ENCODE measurements at places on chromosomes 7 and 10.

GRCh38 chr7:34311591-34311990 lies 346.4 kb upstream of the NPSR1 start:
- DNase-seq = no peak

- no peak for DNase-seq
Observed at GRCh38 chr7:81944058-81944457, 174.2 kb upstream of the HGF start.

GRCh38 chr7:155213955-155214740 lies 83.5 kb upstream of the INSIG1 start:
- DNase-seq = no peak

DNA sequence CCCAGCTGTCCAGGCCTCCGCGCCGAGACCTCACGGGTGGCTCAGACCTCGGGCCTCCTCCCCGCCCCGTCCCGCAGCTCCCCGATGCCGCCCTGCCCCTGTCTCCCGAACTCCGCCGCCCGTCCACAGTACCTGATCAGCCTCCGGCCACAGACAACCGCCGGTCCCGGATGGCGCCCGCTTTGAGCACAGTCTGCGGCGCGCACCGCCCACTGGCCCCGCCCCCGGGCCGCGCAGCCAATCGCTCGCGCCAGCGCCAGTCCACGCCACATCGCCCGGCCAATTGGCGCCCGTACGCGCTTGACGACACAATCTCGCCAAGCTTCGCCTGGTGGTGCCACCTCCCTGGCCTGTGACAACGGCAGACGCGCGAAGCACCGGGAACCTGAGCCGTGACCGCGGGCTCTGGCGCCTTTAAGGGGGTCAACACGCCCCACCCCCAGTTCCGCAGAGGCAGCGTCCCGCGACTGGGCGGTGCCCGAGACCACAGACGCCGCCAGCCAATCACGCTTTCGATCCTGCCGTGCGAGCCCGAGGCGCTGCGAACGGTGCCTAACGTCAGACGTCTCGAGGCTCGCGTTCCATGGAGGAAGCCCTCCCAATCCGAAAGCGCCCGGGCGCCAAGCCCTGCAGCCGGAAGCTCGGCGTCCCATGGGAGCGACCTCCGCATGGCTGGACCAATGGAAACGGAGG lies at the start of gene IDI1:
Gene IDI1 (minus strand): TSS at position 388 of the 693 bp plus-strand sequence. CDS start 116 bp downstream, at position 272.
- DNase-seq = peak; percentile 95

GRCh38 chr10:127971963-127972615 lies 65.2 kb downstream of the PTPRE start:
- DNase-seq = no peak

GRCh38 chr10:33709008-33709753 lies 374.7 kb upstream of the NRP1 start:
- DNase-seq = no peak

- no peak for DNase-seq
Observed at GRCh38 chr7:35909870-35910357, 109.1 kb downstream of the SEPTIN7 start.

DNA sequence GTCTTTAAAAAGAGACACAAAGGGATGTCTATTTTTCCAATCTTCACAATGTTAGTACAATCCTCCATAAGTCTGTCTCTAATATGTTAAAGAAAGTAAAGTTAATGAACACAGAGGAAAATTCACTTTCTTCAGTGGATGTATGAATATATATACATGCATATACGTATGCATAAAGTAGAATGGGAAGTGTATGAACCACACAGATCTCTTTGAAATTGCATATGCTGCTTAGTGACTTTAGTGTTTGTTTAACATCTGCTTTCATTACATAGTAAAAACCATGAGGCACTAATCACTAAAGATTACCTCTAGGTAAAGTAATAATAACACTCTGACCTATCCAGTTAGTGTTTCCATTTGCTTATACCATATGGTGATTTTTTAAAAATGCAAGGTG lies 451.2 kb downstream of the SEMA3D start:
- DNase-seq = no peak

DNA sequence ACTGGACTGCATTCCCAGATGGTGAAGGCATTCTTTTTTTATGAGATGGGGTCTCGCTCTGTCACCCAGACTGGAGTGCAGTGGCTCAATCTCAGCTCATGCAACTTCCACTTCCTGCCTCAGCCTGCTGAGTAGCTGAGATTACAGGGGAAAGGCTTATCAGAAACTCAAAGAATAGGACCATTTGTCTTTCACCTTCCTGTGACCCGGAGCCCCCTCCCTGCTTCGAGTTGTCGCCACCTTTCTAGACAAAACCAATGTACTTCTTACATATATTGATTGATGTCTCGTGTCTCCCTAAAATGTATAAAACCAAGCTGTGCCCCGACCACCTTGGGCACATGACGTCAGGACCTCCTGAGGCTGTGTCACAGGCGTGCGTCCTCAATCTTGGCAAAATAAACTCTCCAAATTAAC lies 1.8 kb upstream of the METTL27 start:
- DNase-seq = no peak

DNA sequence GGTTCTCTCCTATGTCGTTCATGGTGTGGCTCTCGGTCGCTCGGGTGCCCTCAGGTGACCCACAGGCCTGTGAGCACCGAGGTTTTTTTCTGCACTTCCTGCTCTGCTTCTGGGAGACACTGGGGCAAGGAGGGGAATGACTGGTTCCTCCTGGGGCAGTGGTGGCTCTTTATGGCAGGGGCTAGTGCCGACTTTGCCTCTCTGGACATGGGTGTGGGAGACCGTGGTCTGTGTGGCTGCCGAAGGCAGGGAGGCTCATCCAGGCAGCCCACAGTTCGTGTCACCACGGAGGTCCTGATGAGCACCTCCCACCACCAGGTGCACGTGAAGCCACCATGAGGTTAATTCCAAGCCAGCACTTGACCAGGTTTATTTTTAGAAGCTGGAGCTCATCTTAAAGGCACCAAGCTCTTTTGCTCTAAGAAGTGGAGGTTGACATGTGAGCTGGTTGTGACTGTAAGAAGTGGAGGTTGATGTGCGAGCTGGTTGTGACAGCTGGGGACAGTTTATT lies 24.7 kb upstream of the DPYSL4 start:
- no peak for DNase-seq

GRCh38 chr10:101453791-101454718 lies 100.1 kb downstream of the BTRC start:
- DNase-seq = no peak

GRCh38 chr10:110641256-110641655 lies 2.9 kb upstream of the RBM20 start:
- DNase-seq = no peak

- no peak for DNase-seq
Observed at GRCh38 chr7:122212754-122213153, 68.7 kb upstream of the AASS start.

DNA sequence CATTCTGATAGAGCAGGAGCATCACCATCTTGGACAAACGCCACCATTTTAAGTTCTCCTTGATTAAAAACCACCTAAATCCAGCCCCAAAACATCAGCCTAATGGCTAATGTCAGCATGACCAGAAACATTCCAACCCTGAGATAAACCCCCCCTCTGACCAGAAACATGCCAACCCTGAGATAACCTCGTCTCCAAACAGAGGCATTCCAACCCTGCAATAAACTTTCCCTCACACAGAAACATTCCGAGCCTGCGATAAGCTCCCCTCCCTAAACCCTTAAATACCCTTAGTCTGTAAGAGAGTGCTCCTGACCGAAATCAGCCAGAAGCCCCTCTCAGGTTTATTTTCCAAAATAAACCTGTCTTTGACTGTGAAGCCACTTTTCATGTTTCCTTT lies 76.5 kb downstream of the ADARB2 start:
- DNase-seq = no peak

DNA sequence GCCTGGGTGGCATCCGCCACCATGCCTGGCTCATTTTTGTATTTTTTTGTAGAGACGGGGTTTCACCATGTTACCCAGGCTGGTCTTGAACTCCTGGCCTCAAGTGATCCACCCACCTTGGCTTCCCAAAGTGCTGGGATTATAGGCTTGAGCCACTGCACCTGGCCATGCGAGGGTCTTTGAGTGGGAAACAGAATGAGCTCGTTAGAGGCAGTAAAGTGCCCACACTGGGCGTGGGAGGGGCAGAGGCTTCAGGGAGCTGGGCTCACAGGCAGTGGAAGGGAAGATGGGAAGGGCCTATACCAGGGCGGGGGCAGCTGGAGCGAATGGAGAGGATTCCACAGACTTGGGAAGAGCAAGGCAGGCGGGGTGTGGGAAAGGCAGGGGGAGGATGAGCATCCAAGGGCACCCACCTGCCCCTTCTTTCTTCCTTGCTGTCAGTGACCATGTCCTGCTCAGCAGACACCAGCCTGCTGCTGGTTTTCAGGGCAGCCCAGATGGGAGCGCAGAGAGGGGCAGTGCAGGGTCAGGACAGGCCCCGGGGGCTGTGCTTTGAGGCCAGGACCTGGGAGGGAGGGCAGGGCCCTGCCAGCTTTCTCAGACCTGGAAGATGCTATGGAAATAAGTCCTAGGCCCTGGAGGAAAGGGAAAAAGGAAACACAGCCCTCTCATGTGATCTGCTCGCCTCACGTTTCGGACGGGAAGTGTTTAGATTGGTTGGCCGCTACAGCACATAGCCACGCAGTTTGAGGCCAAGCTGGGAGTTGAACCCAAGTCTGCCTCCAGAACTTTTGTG lies 4.2 kb downstream of the FZD9 start:
- DNase-seq = no peak

DNA sequence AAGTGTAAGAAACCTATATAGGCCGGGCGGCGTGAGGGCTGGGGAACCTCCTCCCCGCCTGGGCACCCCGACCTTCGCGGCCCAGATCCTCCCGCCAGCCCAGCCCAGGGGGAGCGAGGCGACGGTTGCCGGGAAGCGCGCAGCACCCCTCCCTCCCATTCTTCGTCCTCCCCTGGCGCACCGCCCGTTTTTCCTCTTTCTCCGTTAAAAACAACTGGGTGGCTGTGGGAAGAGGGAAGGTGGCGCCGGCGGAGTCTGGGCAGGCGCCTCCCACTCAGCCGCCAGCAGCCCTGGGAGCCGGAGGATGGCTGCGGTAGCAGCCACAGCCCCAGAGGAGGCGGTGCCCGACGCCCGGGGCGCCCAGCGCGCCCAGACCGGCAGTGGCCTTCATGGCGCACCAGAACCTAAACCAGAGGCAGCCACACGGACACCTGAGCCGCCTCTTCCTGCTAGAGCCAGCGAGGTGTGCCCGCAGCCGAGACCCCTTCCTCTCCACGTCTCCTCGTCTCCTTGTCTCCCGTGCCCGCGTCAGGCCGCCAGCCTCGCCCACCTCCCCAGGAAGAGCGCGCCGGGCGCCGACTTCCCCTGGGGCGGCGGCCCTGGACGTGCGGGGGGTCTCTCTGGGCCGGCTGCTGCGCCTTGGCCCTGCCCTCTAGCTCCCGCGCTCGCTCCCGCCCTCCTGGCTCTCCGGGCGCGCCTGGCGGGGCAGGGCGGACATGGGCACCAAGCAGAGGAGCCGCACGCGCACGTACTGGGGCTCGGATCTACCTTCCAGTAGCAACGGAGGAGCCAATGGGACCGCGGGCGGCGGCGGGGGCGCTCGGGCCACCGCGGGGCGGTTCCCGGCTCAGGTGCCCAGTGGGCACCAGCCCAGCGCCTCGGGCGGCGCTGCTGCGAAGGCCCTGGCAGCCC lies 32.8 kb upstream of the SFTPD start:
- DNase-seq = no peak

GRCh38 chr7:65978891-65979582 lies 3.0 kb downstream of the GUSB start:
- no peak for DNase-seq

DNA sequence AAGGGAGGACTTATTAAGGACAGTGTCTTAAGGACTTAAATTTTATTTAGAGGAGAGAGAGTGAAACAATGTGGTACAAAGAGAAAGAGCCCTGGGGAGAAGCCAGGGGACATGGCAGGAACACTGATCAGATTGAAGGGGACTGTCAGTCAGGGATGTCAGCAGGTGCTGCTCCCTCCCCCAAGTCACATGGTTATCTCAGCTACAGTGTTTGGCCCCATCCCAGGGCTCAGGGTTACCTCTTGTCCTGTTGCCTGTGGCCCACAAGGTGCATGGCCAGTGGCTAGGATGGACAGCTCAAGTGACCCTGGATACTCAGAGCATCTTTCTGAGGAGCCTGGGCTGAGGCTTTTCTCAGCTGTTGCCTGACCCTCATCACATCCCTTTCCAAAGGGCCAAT lies 325.9 kb upstream of the PODXL start:
- no peak for DNase-seq

DNA sequence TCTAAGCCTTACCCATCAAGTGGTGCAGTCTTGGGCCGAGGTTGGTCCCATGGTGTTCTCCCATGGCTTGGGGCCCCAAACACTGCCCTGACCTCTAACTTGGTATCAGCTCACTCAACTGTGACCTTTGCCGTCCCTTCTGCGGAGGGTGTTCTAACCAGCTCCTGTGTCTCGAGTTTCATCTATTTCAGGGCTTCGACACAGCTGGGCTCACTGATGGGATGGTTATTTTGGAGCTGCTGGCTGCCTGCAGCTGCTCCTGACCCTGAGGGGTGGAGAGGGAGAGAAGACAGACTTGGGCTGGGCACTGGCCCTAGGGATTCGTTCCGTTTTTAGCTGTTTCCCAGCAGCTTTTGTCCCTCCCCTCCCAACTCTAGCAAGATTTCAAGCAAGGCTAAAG lies 86.9 kb downstream of the NEURL1 start:
- DNase-seq = no peak

DNA sequence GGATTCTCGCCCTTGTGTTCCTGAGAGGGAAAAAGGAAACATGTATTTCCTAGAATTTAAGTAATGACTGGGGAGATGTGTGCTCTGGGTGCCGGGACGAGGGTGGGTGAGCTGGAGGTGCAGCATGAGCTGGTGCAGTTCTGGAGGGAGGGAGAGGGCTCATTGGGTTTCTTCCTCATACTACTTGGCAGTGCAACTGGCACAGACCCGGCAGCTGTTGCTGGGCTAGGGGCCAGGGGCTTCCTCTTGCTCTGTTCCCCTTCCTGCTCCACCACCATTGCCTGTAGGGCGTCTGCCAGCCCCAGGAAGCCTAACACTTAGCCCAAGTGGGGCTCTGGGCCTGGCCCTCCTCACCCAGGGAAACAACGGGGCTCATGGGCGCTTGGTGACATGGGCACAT lies 5.9 kb downstream of the RET start:
- DNase-seq = no peak

GRCh38 chr7:66205741-66206090 lies 582 bp downstream of the TPST1 start:
- no peak for DNase-seq

GRCh38 chr10:114427124-114427852 lies 23.0 kb upstream of the AFAP1L2 start:
- no peak for DNase-seq

DNA sequence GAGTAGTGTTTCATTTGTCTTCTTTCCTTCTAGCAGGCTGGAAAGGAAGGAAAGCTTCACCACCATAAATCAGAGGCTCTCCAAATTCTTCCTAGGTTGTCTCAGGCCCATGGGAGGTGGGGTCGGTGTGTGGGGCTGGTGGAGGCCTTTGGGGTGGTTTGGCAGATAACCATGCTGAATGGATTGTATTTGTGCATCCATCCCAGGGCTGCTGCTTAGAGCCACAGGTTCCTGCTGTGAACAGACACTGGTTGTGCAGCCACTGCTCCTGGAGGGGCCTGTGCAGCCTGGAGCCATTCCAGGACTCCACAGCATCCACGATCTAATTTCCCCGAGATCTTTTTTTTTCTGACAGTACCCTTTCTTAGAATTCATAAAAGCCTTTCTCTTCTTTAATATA lies 741.8 kb downstream of the SUGCT start:
- DNase-seq = no peak

GRCh38 chr7:27098578-27099451 lies 3.0 kb upstream of the HOXA1 start:
- no peak for DNase-seq

Data from esophagus squamous epithelium (tissue), 5 donors.